ENCODE measurements at places on chromosomes 5 and 9.

DNA sequence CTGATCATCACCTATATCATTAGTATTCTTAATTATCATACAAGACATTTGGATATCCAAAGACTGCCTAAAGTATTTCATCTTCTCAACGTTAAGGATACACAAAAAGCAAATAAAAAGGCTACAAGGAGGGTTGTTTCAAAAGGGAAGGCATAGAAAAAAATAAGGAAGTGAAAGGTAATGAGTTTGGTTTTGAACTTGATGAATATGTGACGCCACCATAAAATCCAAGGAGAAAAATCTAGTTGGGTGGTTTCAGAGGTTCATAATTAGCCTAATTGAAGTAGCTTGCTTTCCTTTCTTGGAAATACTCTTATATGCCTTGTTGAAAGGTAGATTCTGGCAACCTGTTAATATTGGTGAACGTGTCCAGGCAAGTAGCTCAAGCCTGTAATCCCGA, 96.1 kb upstream of the SGCD start:
- no peak for DNase-seq

GRCh38 chr5:124908581-124909451, 162.4 kb upstream of the ZNF608 start:
- DNase-seq = peak; percentile 66

GRCh38 chr5:127960270-127960691, 123.3 kb upstream of the SLC12A2 start:
- no peak for DNase-seq

GRCh38 chr9:130181678-130182380, 9.6 kb downstream of the NCS1 start:
- DNase-seq = no peak

DNA sequence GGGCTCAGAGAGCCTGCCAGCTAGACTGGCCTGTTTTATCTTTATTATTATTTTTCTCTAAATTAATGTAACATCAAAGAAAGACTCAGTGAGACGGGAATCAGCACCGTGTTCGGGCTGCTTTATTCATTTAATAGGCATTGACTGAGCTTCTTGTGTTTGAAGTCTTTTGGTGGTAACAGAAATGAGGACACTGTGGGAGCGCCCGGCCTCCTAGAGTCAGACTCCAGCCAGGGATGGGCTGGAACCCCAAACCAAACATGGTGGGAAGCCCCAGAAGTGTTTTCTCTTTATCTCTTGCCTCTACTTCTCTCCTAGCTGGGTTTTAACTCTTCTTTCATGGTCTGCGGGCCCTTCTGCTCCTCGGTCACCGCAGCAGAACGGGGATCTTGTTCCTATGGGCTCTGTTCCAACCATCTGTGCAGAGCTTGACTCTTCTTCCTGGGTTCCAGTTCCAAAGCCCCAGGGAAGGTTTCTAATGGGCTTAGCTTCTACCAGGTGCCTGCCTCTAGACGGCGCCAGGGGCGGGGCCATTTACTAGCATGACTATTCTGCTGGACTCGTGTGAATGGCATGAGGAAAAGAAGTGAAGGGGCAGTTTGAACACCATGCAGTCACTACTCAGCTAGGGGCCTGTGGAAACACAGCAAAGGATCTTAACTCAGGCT, 123.8 kb downstream of the FGF18 start:
- DNase-seq = no peak

Data from GM13977 (cell line).